Caco-2 (cell line): ENCODE measurements at places on chromosomes 11 and 22.
A peak's percentile ranks its signal among the peaks of the same experiment; 100 is the strongest.

GRCh38 chr11:27347359-27348339 is 15.4 kb downstream of the CCDC34 start:
- DNase-seq: no peak

DNA sequence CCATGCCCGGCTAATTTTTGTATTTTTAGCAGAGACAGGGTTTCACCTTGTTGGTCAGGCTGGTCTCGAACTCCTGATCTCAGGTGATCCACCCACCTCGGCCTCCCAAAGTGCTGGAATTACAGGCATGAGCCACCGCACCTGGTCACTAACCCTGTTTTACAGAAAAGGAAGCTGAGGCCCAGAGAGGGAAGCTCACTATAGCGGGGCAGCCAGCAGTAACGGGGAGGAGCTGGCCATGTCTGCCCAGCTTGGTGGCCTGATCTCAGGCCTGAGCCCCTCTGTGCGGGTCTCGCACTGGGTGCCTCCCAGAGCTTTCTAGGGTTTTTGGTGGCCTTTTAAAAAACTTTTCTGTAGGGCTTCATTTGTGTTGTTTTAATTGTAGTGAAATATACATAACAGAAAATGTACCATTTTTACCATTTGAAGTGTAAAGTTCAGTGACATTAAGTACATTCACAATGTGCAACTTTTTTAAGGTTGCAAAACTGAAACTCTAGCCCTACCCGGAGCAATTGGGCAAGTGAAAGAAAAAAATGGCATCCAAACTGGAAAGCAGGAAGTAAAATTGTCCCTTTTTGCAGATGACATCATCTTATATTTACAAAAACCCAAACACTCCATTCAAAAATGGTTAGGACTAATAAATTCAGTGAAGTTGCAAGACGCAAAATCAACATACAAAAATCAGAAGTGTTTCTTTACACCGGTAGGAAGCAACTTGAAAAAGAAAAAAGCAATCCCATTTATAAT is 14.5 kb upstream of the CYTH4 start:
- DNase-seq: no peak

- DNase-seq: no peak
Measured at GRCh38 chr22:20952544-20953341, 14.3 kb upstream of the AIFM3 start.

DNA sequence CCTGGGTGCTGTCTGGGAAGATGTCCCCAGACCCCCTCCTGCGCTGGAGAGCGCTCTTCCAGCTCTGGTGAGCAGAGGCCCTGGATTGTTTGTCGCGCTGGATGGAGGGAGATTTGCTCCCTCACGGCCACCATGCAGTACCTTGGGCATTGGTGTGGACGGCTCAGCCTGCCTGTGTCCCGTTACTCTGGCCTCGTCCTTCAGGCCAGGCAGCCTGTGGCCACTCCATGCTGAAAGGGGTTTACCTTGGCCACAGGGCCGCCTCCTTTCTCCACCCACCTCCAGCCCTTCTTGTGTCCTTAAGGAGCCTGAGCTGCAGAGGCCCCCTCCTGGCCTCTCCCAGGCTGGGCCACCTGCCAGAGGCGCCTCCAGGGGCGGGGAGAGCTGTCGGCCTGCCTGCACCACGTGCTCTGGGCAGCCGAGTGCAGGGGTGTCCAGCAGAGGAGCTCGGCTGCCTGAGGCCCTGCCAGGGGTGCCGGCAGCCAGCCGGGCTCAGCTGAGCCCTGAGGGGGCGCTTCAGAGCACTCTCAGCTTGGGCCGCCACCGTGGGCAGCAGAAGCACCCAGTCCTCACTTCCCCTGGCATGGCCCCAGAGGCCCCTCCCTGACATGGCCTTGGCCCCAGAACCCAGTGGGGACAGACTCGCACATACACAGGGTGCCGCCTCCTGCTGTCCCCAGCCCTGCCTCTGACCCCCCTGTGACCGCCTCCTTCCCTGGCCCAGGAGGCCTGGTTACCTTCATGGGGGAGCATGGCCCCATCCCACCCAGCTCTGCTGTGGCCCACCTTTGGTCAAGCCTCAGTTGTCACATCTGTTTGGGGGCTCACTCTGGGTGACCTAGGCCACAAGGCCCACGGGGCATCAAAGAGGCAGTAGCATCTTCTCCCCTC is 3.4 kb downstream of the CCND1 start:
- peak; percentile 64 for DNase-seq

GRCh38 chr11:94785509-94785908 is 17.4 kb downstream of the AMOTL1 start:
- DNase-seq: no peak

GRCh38 chr22:37509059-37509860 is 10.0 kb downstream of the CARD10 start:
- DNase-seq: peak; percentile 5
